ENCODE measurements at places on chromosomes 4 and X.
A peak's percentile ranks its signal among the peaks of the same experiment; 100 is the strongest.

DNA sequence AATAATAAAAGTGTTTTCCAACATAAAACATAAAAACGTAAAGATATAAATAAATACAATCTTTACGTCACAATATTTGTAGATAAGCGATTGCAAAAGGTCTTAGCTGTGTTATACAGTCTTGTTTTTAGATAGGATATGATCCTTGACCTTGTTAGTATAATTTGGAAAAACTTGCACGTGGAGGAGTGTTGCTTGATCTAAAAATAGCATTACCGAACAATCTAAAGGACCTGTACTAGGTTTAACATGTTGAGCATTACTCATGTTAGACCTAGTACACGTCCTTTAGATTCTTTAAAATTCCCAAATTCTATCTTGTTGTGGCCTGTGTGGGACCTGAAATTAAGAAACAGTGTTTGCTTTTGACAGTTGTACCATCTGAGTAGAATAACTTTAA, 1.6 kb downstream of the METAP1 start:
- no peak for DNase-seq

GRCh38 chr4:10007793-10008608, 13.3 kb downstream of the SLC2A9 start:
- no peak for DNase-seq

DNA sequence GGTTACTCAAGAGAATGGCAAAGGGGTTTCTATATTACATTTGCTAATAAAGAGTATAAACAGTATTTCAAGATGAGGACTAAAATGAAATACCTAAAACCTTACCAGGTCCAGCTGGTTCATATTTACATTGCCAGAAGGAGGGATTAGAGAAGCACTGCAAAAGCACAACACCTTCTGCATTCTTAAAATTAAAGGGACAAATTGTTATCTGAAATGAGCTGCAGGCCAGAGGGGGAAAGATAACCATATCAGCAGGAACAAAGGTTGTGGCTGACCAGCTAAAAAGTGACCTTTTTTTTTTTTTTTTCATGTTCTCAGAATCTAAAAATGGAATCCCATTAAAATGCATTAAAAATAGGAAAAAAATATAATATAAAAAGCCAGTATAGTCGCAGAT, 39.7 kb downstream of the AFF2 start:
- no peak for DNase-seq

- no peak for DNase-seq
Measured at GRCh38 chrX:67604979-67605703, 61.3 kb downstream of the AR start.

DNA sequence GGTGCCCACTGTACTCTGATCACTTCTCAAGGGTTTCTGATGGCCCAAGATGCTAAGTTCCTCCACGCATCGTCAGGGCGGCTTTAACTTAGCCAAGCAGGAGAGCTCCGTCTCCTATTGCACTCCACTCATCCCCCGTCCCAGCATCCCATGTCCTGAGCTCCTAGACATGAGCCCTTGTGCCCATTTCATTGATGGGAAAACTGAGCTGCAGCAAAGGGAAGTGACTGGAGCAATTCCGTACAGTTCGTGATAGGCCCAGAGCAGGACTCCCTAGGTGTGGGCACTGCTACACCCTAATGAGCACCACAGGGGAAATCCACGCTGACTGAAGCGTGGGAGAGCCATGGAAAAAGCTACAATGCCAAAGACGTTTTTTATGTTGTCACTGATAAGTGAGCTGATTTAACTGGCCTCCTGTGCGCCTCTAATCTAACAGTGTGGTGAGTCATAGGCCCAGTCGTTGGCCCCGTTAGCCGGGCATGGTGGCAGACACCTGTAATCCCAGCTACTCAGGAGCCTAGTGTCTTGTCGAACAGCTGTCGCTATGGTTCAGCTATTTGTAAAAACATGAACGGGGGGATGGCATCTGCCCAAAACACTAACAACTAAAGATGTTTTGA, 14.9 kb downstream of the NSDHL start:
- no peak for DNase-seq

GRCh38 chr4:82721819-82722423, 76.7 kb downstream of the SCD5 start:
- DNase-seq: peak; percentile 2

- no peak for DNase-seq
Measured at GRCh38 chrX:40420899-40421729, 159.7 kb upstream of the ATP6AP2 start.

DNA sequence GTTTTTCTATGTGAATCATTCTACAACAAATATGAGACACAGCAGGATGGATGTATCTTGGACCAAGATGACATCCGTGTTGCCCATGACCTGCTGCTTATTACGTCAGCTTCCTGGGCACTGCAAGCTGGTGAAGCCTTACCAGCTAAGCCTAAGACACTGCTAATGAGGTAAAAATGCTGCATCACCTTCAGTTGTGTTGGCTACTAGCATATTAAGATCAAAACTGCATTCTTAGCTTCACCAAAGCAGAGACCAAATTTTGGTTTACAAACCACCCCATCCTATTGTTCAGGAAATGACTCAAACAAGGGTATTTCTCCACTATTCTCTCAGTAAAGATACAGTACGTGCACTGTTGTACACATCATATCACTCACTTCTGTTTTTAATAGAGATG, 50.3 kb downstream of the MAML3 start:
- DNase-seq: no peak

- DNase-seq: peak; percentile 4
Measured at GRCh38 chr4:148152868-148153625, 289.2 kb downstream of the NR3C2 start.
